Stimulated activated CD4-positive, alpha-beta T cell treated with anti-CD3 and anti-CD28 coated beads, Interleukin-1b, Interleukin-23, amount 100 ng/mL, for 24 hours (primary cell): ENCODE measurements at places on chromosomes 6 and 20.

- DNase-seq, result no peak
These were observed 10.6 kb downstream of the BCAS1 start for GRCh38 chr20:54059691-54060364.

GRCh38 chr6:154954347-154954746 is 40.8 kb upstream of the TIAM2 start:
- DNase-seq, result no peak

DNA sequence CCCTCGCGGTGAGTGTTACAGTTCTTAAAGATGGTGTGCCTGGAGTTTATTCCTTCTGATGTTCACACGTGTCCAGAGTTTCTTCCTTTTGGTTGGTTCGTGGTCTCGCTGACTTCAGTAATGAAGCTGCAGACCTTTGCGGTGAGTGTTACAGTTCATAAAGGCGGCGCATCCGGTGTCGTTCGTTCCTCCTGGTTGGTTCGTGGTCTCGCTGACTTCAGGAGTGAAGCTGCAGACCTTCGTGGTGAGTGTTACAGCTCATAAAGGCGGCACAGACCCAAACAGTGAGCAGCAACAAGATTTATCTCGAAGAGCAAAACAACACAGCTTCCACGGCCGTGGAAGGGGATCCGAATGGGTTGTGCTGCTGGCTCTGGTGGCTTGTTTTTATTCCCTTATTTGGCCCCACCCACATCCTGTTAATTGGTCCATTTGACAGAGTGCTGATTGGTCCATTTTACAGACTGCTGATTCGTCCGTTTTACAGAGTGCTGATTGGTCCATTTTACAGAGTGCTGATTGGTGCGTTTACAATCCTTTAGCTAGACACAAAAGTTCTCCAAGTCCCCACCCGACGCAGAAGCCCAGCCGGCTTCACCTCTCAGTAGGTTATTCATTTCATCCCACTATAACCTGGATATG is 48.2 kb upstream of the ARG1 start:
- no peak for DNase-seq

- DNase-seq, result no peak
These were observed 36.9 kb upstream of the FRMD1 start for GRCh38 chr6:168115748-168116437.

DNA sequence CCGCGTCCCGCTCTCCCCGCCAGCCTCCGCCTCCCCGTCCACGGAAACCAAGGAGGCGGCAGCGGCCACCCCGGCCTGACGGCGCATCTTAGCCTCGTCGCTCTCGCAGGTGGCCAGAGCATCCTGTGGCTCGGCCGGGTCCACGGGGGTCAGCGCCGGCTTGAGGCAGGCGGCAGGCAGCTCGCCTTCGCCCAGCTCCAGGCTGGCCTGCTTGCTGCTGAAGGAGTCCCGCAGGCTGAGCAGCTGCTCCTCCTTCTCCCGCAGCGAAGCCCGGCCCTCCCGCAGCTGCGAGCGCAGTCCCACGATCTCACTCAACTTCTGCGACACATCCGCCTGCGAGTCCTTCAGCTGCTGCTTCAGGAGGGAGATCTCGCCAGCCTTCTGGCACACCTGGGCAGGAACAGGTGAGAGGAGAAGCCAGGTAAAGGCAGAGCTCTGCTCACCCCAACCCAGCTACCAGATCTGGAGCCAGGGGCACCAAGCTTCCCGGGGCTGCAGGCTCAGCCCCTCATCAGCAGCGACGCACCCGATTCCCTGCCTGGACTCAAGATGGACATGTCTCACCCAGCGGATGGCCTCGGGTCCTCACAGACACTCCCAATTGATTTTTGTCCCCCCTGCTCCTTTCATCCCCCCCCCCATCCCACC is 5.2 kb upstream of the FASTKD5 start:
- DNase-seq, result no peak

- no peak for DNase-seq
These were observed 47.5 kb upstream of the ALDH8A1 start for GRCh38 chr6:134997133-134997995.

- no peak for DNase-seq
These were observed 35.9 kb downstream of the SRC start for GRCh38 chr20:37381621-37382471.

DNA sequence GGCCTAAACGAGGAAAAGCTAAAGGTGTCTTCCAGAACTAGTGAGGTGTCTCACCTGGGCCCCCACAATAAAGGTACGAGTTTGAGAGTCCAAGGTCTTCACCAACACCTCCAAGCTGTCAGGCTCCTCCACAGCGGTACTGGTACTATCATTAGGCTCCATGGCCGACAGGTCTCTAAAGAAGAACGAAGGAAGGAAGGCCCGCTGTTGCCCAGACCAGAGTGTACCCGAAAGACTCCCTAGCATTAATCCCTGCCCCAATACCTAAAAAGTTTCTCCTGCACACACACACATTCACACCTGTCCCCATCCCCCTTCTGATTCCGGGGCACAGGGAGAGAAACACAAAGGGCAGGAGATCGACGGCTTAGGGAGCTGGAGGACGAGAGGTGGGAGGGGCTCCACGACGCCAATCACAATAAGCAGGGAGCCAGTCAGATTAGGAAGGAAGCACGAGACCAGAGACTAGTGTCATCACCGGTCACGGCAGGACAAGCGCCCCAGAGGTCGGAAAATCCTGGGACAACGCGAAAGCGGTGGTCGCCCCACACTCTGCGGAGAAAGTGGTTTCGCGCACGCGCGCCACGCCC is 764 bp downstream of the BAG6 start:
- DNase-seq, result no peak

GRCh38 chr6:22612236-22612635 is 42.9 kb downstream of the HDGFL1 start:
- no peak for DNase-seq

DNA sequence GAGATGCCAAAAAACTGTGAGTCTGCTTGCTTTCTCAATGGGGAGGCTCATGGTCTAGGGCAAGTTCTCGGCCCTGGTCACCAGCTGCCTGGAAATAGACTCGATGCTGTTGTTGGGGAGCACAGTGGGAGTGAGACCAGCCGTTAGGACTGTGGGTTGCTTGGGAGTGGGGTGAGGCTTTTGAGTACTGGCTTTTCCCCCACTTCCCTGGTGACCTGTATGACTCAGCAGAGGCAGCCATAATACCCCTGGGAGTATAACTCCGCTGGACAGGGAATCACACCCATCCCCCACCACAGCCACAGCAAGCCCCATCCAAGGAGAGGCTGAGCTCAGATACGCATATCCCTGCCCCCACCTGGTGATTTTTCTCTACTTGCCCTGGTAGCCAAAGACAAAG is 48.9 kb upstream of the OGFRL1 start:
- DNase-seq, result no peak

DNA sequence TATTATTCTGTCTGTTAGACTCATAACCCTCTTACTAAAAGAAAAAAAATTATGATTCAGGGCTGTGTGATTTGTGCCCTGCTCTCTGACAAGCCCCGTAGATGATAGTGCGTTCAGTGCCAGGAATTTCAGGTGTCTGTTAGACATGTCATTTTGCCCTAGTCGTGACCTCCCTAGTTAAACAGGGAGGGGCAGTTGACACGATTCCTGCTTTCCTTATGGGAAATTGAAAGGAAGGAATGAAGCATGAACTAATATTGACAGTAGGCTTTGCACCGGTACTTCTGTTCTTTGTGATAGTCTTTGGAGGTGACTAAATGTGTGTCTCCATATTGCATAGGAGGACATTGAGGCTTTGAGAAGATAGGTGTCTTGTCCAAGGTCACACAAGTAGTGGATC is 26.3 kb downstream of the RPRD1B start:
- no peak for DNase-seq

DNA sequence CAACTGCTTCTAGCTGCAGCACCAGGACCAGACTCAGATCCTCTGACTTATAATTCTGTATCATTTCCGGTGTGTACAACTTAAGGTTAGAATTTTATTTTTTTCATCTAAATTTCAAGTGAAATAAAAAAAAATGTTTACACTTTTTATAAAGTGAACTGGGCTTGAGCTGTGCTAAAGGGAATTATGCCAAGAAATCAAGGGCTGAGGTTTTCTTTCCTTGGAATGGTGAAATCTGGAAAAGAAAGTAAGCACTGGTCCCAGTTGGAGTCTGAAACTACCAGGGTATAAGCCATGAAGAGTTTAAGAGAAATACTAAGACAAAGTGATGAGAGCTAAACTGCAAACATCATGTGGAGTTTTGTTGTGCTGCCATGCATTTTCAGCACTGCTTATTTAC is 21.7 kb upstream of the FYN start:
- no peak for DNase-seq

DNA sequence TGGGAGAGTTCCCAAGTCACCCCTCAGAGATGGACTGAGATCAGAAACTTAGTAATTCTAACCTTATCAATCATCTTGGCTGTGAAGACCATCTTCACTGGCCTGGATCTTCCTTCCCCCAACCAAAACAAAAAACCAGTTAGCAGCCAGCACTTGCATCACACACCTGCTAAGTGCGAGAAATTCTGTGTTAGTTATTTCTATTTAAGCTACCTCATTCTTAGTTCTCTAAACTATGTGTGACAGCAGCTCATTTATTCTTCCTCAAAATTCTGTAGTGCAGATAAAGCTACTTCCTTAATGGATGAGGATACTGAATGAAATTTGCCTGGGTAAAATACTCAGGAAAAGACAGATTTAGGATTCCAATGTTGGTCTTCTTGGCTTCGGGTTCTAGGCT is 18.2 kb upstream of the TAGAP start:
- no peak for DNase-seq
